Renal pelvis (tissue), 12 donors: ENCODE measurements at places on chromosomes 3 and 15. TPM values are rescaled to one million over a fixed set of nuclear protein-coding genes. Genes with fewer than 3 reads are reported as not detected.

DNA sequence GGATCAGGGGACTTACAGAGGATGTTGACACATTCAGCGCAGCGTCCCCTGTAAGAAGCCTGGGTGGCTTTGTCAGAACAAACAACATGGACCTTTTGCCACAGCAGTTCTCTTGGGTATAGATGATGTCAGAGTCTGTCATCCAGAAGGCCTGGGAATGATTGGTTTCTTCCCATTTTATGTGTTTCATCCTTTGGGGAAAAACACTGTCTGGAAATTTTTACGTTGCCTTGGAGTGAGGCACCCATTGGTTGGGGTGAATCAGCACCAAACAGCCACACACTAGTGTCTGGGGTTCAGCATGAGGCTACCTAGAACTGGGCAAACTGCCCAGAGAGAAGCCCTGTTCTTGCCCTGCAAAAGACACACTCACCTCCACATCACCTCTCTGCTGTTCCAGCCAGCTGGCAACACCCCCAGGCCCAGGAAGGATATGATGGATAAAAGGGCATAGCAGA, 123.0 kb downstream of the FAM43A start:
- DNase-seq: no peak

GRCh38 chr3:104438706-104439105, 928.0 kb upstream of the ALCAM start:
- no peak for DNase-seq

- DNase-seq: no peak
These were observed 165.6 kb downstream of the PLD1 start for GRCh38 chr3:171644681-171645080.

DNA sequence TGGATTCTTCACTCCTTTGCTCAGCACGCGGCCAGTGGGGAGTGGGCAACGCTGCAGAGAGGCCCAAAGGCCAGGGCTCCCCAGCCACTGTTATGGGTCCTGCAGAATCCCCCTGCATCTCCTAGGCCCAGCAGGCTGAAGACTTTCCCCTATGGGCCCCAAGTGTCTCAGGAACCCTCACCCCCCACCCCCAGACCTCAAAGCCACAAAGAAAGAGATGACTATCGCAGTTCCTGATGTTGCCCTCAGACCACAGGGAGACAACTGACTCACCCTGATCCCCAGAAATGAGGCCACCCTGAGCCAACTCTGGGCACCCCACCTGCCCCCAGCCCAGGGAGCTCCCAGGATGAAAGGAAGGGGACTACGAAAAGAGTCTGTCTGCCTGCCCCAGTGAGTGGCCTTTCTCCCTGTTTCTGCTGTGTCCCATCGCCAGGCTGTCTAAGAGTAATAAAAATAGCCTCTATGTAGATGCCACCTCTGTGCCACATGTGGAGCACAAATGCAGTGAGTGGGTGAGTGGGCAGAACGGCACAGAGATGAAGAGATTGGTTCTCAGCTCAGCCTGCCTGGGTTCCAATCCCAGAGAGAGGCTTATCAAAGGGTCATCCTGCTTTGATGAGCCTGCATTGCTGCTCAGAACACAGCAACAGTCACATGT, 283.0 kb downstream of the UACA start:
- no peak for DNase-seq

GRCh38 chr3:126525091-126525852, 1.3 kb downstream of the CHST13 start:
- DNase-seq: no peak

GRCh38 chr3:52857864-52858263, 23.0 kb upstream of the MUSTN1 start:
- DNase-seq: no peak

DNA sequence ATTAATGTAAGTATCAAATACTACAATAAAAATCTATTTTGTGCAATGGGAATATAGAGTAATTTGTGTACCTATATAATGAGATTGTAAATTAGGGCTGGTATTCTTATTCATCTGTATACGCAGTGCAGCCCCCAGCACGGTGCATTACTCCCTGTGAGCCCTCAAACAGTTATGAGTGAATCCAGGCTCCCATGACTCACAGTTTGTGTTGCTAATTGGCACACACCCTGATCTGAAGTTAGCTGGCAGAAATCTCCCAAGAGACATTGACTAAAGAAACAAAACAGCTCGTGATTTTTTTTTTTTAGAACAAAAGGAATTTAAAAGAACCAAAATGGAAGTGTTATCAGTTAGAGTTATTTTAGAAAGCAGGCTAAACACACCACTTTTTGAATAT, 15.7 kb downstream of the GK5 start:
- no peak for DNase-seq

GRCh38 chr3:135503760-135504686, 461.5 kb upstream of the PPP2R3A start:
- peak; percentile 74 for DNase-seq

DNA sequence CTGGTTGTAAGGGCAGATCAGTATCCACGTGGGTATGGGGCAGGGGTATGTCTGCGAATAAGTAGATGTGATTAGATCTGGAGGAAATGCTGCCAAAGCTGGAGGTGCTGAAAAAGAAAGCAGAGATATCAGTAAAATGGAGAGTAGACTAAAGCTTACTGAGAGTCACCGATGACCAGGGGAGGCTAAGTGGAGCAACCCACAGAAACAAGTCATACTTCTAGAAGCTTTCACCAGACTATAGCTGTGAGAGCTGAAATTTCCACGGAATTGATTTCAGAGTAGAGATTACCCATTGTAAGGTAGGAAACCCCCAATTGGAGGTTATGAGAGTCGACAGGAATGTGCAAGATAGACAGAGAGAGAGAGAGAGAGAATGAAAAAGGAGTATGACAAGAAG, 27.5 kb downstream of the ONECUT1 start:
- no peak for DNase-seq

DNA sequence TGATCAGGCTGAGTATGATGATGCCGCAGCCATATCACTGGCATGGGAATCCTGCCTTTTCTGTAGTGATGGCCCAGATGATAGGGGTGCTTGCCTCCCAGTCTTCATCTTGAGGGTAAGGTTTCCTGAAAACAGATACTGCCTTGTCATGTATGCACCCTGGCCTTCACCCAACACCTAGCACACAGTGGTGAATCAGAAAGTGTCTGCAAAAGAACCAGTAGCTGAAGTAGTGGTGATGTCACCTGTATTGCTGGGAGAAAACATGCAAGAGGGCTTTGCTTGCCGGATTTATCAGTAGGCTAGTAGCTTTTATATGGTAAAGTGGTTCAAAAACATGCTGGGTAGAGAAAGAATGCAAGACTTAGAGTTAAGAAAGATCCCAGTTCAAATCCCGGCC, 419.8 kb upstream of the WNT5A start:
- no peak for DNase-seq

GRCh38 chr3:134147411-134147810, 103.2 kb downstream of the RYK start:
- DNase-seq: no peak

The GPR160 gene
- polyA plus RNA-seq: 24.6 TPM

The CHRNA3 gene
- 1.2 TPM for polyA plus RNA-seq

The DUOXA2 gene
- not detected for polyA plus RNA-seq

The DNAH12 gene
- 1.6 TPM for polyA plus RNA-seq
